ENCODE measurements at places on chromosomes 2 and 18. TPM values are rescaled to one million over a fixed set of nuclear protein-coding genes. Genes with fewer than 3 reads are reported as not detected.

DNA sequence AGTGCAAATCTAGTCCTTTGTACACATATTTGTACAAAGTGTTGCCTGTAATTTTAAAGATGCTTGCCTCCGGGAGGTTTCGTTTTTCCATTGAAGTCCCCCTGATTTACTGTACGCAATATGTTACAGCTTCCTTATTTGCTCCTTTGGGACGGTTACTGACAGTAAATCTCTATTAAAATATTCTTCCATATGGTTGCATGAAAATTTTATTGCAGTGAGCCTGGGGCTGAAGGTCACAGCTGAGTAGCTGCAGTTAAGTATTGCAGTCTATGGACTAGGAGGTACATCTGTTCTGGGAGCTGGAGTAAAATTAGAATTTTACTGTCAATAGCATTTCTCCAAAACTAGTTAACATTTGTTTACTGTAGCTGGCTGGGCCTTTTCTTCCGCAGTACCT, 119.2 kb downstream of the ETAA1 start:
- no peak overlapping the region for H3K27ac ChIP-seq
- DNase-seq, result no peak
- H3K4me3 ChIP-seq, result no peak overlapping the region
- H3K27me3 ChIP-seq, result no peaks in the 10 kb centered on the region

DNA sequence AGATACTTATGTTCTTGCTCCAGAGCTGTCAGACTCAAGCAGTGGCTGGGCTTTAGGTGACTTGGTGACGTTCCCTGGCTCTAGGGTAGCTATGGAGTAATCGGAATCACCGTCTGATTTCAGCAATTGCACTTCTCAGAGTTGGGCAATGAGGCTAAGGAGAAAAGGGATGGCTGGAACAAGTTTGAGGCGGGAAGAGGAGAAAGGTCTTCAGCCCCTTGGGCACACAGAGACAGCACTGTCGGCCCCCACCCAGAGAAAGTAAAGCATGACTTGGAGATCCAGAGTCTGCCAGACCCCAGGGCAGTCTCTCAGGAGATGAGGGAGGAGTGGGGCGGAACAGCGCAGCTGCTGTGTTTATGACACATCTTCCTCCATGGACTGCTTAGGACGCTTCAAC, 114.5 kb downstream of the KLHL29 start:
- no peaks in the 10 kb centered on the region for H3K27me3 ChIP-seq
- no peak for DNase-seq
- no peak overlapping the region for H3K4me3 ChIP-seq
- H3K4me1 ChIP-seq, result peaks cover 54% of the 10 kb centered on the region
- H3K27ac ChIP-seq, result no peak overlapping the region
- H3K36me3 ChIP-seq, result peaks cover 4% of the 10 kb centered on the region

GRCh38 chr18:62368100-62368499, 43.0 kb downstream of the TNFRSF11A start:
- H3K27ac ChIP-seq, result no peak overlapping the region
- no peaks in the 10 kb centered on the region for H3K36me3 ChIP-seq
- DNase-seq, result no peak
- no peak overlapping the region for H3K4me3 ChIP-seq
- H3K27me3 ChIP-seq, result no peaks in the 10 kb centered on the region

GRCh38 chr2:7363906-7364305, 446.7 kb downstream of the RNF144A start:
- no peaks in the 10 kb centered on the region for H3K4me1 ChIP-seq
- peaks cover 3% of the 10 kb centered on the region for H3K27me3 ChIP-seq
- DNase-seq, result no peak
- no peak overlapping the region for H3K27ac ChIP-seq
- no peak overlapping the region for H3K4me3 ChIP-seq
- H3K36me3 ChIP-seq, result peaks cover 8% of the 10 kb centered on the region

DNA sequence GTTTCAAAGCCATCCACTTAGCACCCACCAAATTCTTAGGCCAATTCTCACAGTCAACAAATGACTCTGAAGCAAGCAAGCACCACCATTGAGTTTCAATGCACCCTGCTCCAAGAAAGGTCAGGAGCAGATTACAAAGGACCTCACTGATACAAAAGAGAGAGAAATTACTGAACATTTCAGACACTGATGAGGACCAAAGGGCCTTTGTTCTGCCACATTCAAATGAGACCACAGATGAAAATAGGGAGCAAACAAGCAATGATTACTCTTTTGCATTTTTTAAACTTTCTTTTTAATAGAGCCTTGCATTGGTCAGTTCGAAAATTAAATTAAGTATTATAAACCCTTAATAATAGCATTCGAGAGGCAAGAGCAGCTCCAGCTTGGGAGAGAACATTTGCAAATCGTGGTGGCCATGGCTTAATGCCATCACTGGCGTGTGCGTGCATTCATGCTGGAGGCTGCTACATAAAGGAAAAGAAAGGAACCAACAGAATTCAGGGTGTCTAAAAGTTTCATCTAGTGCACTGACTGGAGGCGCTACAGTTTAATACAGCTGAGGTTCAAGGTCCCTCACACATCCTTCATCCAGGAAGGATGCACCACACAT, 87.5 kb downstream of the KLF7 start:
- H3K36me3 ChIP-seq, result peaks cover 22% of the 10 kb centered on the region

The NPAS2 gene
- total RNA-seq, result 0.54 TPM

The NTSR2 gene
- not detected for total RNA-seq
